ENCODE measurements at places on chromosomes 1 and 21.

DNA sequence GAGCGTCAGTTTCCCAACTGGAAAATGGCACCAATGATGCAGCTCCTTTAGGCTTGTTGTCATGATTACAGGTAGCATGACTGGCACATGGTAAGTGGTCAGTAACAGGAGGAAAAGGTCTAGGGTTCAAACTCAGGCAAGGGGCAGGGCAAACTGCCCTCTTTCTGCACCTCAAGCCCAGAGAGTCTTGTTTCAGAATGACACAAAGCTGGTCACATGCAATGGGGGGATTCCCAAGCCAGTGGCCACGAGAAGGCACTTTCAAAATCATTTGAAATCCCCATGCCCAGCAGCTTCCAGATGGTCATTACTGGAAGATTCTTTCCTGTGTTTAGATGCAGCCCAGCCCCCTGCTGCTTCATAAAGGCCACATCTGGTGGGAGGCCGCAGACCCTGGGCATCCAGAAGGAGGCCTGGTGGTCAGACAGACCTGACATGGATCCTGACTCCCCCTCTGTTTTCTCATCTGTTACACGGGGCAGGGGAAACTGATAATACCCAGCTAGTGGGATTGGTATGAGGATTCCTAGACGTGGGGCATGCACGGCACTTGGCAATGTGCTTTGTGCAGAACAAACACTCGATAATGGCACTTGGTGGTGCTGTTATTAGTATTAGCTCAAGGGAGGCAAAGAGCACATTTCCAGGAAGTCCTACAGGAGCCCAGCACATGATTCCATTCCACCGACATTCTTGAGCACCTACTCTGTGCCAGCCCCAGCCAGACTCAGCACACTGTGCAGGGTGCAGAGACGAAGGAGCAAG, 6.9 kb upstream of the PLA2G2D start:
- no peak for DNase-seq

DNA sequence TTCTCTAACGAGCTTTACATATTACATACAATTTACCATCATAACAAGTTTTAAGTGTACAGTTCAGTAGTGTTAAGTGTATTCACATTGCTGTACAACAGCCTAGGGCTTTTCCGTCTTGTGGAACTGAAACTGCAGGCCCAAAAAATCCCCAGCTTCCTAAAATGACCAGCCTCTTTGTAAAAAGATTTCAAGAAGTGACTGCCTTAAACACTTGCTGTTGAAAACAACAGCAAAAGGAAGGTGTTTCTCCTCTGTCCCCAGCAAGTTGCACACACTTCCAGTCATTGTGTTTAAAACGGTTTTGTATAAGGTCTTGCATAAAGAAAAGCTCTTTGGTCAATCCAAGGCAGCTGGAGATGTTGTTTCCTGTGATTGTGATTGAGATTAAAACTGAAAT, 16.0 kb upstream of the GBP1 start:
- no peak for DNase-seq

DNA sequence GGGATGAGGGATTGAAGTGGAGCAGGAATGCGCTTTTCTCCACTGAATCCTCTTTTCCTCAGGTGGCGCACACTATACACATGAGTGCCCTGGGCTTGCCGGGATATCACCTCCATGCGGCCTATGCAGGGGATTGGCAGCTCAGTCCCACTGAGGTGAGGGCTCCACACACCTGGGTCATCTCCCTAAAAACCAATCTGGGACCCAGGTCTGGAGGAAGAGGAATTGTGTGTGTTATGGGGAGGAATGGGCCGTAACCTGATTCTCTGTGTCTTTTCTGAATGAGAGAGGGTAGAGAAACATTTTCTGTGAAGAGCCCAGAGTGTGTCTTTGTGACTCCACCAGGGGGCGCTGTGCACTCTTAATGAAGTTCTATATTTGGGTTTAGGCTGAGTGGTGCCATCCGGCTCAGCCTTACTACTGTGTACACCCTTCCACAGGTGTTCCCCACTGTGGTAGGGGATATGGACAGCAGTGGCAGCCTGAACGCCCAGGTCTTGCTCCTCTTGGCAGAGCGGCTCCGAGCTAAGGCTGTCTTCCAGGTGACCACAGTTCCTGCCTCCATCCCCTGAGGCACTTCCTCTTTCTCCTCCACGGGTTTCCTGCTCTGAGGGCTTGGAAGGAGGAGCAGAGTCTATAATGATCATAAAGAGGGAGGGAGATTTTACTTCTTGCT, 1.5 kb downstream of the TOMM40L start:
- peak; percentile 37 for DNase-seq

DNA sequence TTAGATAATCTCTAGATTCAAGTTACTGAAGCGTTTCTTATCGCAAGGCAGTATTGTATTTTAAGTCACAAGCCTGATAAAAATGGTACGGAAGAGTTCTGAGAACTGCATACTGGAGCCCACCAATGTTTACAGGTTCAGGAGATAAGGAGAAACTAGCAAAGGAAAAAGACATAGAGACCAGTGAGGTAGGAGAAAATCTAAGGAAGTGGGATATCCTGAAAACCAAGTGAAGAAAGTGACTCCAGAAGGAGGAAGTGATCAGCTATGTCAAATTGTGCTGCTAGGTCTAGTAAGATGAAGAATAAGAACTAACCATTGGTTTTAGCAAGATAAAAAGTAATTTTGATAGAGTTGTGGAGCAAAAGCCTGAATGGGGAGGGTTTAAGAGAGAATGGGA, 31.0 kb upstream of the ACADM start:
- no peak for DNase-seq

DNA sequence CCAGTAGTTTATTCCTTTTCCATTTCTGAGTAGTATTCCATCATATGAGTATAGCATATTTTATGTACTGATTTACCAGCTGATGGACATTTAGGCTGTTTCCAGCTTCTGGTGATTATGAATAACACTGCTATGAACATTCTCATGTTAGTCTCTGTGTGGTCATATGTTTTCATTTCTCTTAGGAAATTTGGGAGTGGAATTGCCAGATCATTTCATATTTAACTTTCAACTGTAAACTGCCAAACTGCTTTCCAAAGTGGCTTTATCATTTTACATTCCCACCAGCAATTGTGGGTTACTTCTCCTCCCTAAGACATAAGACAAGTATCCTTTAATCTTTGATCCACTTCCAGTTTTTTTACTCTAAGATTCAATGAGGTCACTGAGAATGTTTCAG, 85.7 kb upstream of the RALGPS2 start:
- no peak for DNase-seq

- DNase-seq: no peak
Observed at GRCh38 chr1:8205771-8206170, 112.1 kb upstream of the SLC45A1 start.

GRCh38 chr1:213984387-213985208, 3.2 kb upstream of the PROX1 start:
- no peak for DNase-seq

GRCh38 chr1:48530727-48531351, 58.8 kb upstream of the SPATA6 start:
- peak; percentile 13 for DNase-seq

DNA sequence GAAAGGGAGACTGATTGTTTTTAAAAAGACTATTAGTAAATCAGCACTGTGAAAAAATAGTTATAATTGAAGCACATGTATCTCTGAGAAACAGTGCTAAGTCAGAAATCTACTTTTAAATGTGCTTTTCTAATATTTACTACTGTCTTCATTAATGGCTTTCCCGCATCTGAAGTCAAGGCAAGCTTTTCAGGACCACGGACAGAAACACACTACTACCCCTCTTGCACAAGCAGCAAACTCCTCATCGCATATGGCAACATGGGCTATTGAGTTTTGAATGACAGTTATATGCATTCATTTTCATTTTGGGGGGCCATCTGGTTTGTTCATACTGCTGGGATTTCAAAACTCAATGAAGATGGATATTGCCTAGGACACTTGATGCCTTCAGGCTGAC, 433.4 kb upstream of the CAMK1G start:
- DNase-seq: peak; percentile 39

DNA sequence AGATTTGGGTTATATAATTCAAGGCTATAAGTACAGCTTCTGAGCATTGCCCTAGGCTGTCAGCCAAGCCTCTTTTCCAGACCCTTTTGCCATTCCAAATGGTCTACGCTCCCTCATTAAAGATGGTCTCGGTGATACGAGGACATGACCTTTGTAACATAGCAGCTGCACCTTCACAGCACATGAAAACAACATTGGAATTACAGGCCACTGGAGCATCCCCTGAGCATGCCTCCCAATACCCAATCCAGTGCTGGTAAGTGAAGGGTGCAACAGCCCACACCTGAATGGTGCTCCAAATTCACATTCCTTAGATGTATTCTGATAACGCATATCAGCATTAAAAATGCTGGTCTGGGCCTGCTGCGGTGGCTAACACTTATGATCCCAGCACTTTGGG, 20.1 kb upstream of the PTPRF start:
- DNase-seq: no peak

DNA sequence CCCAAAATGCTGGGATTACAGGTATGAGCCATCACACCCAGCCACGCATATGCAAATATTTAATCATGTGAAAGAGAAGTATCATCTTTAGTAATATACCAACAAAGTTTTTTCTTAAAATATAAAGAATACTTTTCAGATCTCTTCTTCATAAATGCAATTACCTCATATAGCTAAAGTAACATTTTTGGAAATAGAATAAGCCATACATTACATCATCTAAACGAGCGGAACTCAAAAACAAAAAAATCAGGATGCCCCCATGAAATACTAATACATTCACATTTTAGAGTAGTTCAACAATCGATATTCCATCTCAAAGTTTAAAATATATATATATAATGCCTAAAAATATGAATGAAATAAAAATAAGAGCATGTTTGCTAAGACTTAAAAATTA, 4.7 kb downstream of the NDC1 start:
- no peak for DNase-seq

DNA sequence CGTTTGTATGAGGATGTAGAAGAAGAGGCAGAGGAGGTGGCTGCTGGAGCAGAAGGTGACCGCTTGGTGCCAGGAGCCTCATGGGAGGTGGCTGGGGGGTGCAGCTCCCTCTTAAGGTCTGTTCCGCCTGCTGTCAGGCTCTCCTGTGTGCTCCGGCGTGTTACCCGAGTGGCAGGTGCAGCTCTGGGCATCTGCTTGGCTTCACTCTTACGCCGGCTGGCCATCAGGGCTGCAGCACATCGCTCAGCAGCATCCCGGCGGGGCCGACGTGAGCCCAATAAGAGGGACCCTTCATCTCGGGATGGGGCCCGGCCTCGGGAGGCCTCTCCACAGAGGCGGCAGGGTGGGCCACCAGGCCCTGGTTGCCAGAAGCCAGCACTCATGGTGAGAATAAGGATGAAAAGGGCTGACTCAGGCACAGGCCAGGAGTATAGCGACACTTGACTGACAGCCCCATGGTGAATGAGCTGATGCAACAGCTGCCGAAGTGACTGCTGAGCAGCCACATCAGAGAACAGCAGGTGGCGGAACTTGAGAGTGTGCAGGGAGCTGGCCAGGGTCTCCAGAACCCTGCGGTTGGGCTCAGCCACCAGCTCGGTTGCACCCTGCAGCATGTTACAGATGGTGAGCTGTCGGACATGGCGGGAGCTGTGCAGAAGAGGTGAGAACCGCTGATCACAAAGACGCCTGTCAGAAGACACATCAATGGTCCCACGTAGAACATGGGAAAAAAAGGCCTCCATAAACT, 17.5 kb downstream of the LRRC41 start:
- DNase-seq: no peak

DNA sequence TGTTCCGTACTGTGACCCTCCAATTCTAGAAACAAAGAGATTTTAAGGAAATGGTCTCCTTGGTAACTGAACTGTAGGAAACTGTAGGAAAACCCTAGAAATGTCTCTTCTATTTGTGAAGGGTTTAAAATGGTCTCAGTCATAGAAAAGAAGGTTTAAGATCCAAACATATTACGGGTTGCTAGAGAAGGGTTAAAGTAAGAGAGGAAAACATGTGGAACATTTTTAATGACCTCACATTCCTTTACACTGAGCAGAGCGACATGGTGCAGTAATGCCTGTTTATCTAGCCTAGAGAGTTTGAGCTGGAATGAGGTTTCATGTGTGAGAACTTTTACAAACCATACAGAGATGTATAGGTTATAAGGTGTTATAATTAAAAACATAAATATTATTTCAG, 36.9 kb upstream of the C1orf105 start:
- no peak for DNase-seq

GRCh38 chr1:147794570-147794969, 34.2 kb upstream of the GJA5 start:
- no peak for DNase-seq

GRCh38 chr1:155301342-155301841, at the start of gene PKLR:
Gene PKLR (minus strand): TSS chr1:155301438. CDS start chr1:155301395, 43 bp downstream.
- DNase-seq: no peak

DNA sequence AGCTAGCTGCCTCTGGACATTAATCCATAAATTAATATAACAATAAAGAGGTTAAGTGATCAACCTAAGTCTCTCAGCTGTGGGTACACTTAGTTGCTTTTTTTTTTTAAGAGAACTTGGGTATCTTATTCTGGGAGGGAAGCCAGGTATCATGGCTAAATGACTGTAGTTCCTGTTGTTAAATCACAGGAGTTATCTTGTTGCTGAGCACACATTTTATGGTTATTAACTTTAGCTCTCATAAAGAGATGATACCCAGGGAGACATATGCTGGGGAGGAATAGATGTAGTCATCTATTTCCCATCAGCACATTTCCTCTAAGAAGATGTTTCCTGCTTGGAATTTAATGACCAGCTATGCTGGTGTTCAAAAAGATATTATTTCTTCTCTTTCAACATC, 227.8 kb downstream of the PTGER3 start:
- no peak for DNase-seq

- no peak for DNase-seq
Observed at GRCh38 chr1:154117642-154118041, 37.2 kb downstream of the NUP210L start.

- peak; percentile 74 for DNase-seq
Observed at GRCh38 chr1:44924835-44925464, 61.4 kb downstream of the EIF2B3 start.

DNA sequence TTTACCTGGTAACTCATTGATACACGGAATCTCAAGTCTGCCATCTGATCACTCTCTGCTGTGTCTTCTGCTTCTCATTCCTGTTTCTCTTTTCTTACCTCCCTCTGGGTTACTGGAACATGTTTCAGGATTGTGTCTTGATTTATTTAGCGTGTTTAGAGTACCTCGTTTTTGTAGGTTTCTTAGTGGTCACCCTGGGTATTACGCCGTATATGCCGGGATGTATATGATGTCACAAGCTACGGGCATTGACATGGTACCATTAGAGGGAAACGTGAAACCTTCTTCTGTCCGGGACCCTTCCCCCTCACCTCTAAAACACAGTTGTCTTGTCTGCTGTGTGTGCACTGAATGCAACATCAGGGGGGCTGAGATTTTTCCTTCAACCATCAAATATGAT, 2.8 kb downstream of the ACTRT2 start:
- no peak for DNase-seq

DNA sequence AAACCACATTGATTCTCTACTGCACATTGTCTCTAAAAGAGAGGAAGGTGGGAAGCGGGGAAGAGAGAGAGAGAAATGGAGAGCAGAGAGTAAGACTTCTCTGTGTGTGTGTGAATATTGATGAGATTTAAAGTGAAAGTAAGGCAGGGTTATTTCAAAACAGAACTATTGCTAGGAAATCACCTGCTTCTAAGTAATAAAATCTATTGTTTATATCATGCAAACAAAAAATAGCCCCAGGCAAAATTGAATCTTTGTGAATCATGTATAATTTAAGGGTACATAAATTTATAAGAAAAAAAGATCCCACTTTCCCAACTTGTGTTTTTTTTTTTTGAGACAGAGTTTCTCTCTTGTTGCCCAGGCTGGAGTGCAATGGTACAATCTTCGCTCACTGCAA, 1.2 kb upstream of the GBP7 start:
- DNase-seq: no peak

All from foreskin keratinocyte (primary cell).